ENCODE measurements at places on chromosomes 1 and 21. TPM values are rescaled to one million over a fixed set of nuclear protein-coding genes. Genes with fewer than 3 reads are reported as not detected.

The CRNN gene
- not detected for total RNA-seq

The MNDA gene
- total RNA-seq: 82.3 TPM

The TAS1R1 gene
- not detected for total RNA-seq

The FBXO42 gene
- 18.8 TPM for total RNA-seq

The DSCAM gene
- total RNA-seq: 0.08 TPM

The CFHR1 gene
- total RNA-seq: not detected

The FTCD gene
- 0.29 TPM for total RNA-seq

The S100A12 gene
- total RNA-seq: 178 TPM

The NT5C1A gene
- 0.42 TPM for total RNA-seq

The GJA9 gene
- total RNA-seq: 0.15 TPM

The SYCP1 gene
- total RNA-seq: not detected

The MTARC2 gene
- total RNA-seq: 41.2 TPM

The TFF2 gene
- total RNA-seq: not detected

The GJB5 gene
- 0.21 TPM for total RNA-seq

The TRIM58 gene
- total RNA-seq: 3.8 TPM

The OR6N1 gene
- not detected for total RNA-seq

The NOTCH2 gene
- 129 TPM for total RNA-seq

The KRTAP11-1 gene
- not detected for total RNA-seq

The IFFO2 gene
- 14.7 TPM for total RNA-seq

The LRRC8B gene
- 22.5 TPM for total RNA-seq

The SH3GLB1 gene
- total RNA-seq: 102 TPM

The RIIAD1 gene
- total RNA-seq: not detected

The S100A7 gene
- not detected for total RNA-seq

The PTAFR gene
- 19.4 TPM for total RNA-seq

The SLC26A9 gene
- 7.6 TPM for total RNA-seq

The CHIA gene
- total RNA-seq: 1.5 TPM

All from left lung (tissue), 14 donors.